ENCODE measurements at places on chromosomes 4 and X. TPM values are rescaled to one million over a fixed set of nuclear protein-coding genes. Genes with fewer than 3 reads are reported as not detected.

TCEAL2 gene
- total RNA-seq = 0.57 TPM

KCND1 gene
- 0.04 TPM for total RNA-seq

HS3ST1 gene
- total RNA-seq = 27.0 TPM

TBX22 gene
- not detected for total RNA-seq

VCX gene
- total RNA-seq = not detected

QRFPR gene
- total RNA-seq = 3.5 TPM

SLC6A14 gene
- not detected for total RNA-seq

PHKA1 gene
- total RNA-seq = 10.3 TPM

NEXMIF gene
- 0.23 TPM for total RNA-seq

TLR2 gene
- total RNA-seq = 22.3 TPM

MYOZ2 gene
- not detected for total RNA-seq

TMEM165 gene
- 276 TPM for total RNA-seq

BCORL1 gene
- 4.0 TPM for total RNA-seq

RAB40AL gene
- total RNA-seq = not detected

CCSER1 gene
- total RNA-seq = 1.2 TPM

AGA gene
- 34.0 TPM for total RNA-seq

KLHL4 gene
- 0.45 TPM for total RNA-seq

RHOH gene
- total RNA-seq = 0.79 TPM

SH3TC1 gene
- 24.6 TPM for total RNA-seq

TAF7L gene
- total RNA-seq = not detected

HSFX4 gene
- total RNA-seq = not detected

CXCL5 gene
- 0.23 TPM for total RNA-seq

AMBN gene
- not detected for total RNA-seq

GPRIN3 gene
- total RNA-seq = 4.2 TPM

POLN gene
- total RNA-seq = 0.19 TPM

IL9R gene
- total RNA-seq = not detected

PDGFC gene
- 22.1 TPM for total RNA-seq

GAGE2A gene
- not detected for total RNA-seq

SMIM10 gene
- not detected for total RNA-seq

OTOP1 gene
- total RNA-seq = 0.19 TPM

GNRHR gene
- total RNA-seq = 1.2 TPM

FAM47E gene
- total RNA-seq = 0.76 TPM

STK26 gene
- total RNA-seq = 19.8 TPM

MAGED4B gene
- 3.6 TPM for total RNA-seq

TMEM271 gene
- not detected for total RNA-seq

COX7B2 gene
- total RNA-seq = not detected

KCTD8 gene
- 0.85 TPM for total RNA-seq

UGT8 gene
- total RNA-seq = 3.9 TPM

CCKAR gene
- not detected for total RNA-seq

GSPT2 gene
- 0.15 TPM for total RNA-seq

VEGFC gene
- total RNA-seq = 3.8 TPM

TMEM47 gene
- total RNA-seq = 11.5 TPM

UCP1 gene
- not detected for total RNA-seq

PWWP3B gene
- not detected for total RNA-seq

AFF2 gene
- total RNA-seq = 1.0 TPM

ARHGAP6 gene
- 9.5 TPM for total RNA-seq

All from esophagus squamous epithelium (tissue), 5 donors.